Cerebellar nuclear complex (tissue), 1 donor: ENCODE measurements at places on chromosomes 13 and 19.

- DNase-seq, result no peak
These were observed 8.1 kb downstream of the KRI1 start for GRCh38 chr19:10557603-10558197.

- no peak for DNase-seq
These were observed 20.4 kb downstream of the RNF17 start for GRCh38 chr13:24784319-24784718.

DNA sequence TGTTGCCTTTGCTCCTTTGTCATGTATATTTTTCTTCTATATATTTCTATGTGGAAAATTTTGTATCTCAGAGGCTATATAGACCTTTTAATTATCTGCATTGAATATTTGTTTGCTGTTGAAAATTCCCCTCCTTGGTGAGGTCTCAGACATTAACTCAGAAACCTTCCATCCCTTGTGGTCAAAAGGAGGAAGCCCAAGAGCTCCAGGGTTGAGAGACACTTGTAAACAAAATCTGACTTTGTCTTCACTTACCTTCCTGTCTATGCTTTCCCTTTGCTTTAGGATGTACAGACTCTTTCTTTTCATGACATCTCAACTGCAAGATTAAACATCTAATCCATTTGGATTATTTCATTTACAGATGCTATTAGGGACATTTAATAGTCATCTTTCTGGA lies 157.5 kb downstream of the PCDH20 start:
- DNase-seq, result no peak

DNA sequence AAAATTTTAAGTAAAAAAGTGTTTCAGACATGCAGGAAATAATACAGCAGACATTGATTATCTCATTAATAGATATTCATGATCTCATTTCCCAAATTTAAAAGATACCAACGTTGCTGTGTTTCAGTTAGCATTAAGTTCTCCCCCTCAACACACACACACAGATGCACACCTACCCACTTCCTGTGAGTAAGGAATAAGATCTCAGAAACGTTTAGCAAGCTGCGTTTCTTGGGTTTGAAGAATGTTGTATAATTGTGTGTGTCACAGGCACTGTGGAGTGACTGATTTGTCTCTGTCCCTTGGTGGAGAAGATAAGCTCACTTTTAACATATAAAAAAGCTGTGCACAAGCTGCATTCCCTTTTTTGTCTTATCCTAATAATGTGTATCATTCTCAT lies 196.8 kb downstream of the PDS5B start:
- DNase-seq, result no peak

DNA sequence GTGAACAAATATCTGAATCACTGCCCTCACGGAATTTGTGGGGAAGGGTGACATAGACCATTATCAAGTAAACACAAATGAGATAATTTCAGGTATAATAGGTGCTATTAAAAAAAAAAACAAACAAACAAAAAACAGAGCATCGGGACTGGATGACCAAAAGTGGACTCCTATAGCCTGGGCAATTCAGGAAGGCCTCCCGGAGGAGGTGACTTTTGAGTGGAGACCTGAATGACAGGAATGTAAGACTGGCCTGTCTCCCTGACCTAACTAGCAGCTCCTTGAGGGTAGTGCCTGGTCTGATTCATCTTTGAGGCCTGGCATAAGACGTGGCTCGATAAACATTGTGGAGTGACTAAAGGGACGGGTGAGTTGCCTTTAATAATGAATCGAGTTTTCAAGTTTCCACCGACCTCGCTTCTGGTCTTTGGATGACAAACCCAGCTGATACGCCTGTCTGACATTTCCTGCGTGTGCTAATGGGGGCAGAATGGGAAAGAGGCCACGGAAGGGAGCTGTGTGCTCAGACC lies 6.8 kb downstream of the KLK10 start:
- no peak for DNase-seq

DNA sequence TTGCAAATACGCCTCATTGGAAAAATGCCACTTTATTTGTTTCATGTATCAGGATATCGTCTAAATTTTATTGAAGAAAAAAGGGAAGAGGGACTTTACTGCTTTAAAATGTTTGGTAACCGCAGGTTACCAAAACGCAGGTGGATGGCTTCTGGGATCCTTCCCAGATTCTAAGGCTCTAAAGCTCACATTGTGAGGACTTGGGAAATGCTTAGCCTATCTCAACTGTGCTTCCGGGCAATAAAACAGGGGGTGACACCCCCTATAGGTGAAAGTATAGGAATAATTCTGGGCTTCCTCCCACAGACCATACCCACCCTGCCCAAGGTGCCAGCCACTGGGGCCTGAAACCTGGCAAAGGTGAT lies 73.2 kb upstream of the IPO5 start:
- DNase-seq, result no peak

DNA sequence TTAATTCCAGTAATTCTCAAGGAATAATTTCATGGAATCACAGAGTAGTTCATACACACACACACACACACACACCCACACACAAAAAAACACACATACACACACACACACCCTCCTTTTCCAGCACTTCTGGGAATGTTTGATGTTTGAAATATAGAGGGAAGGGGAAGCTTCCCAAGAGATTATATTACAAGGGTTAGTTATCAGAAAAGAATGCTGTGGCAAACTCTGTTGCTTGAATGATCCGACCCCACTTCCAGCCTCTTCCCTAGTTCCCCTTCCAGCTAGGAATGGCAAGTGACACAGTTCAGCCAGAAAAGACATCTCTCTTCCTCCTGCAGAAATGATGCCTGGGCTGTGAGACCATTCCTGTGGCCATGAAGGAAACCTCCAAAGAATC lies 49.9 kb downstream of the KCTD12 start:
- DNase-seq, result no peak

DNA sequence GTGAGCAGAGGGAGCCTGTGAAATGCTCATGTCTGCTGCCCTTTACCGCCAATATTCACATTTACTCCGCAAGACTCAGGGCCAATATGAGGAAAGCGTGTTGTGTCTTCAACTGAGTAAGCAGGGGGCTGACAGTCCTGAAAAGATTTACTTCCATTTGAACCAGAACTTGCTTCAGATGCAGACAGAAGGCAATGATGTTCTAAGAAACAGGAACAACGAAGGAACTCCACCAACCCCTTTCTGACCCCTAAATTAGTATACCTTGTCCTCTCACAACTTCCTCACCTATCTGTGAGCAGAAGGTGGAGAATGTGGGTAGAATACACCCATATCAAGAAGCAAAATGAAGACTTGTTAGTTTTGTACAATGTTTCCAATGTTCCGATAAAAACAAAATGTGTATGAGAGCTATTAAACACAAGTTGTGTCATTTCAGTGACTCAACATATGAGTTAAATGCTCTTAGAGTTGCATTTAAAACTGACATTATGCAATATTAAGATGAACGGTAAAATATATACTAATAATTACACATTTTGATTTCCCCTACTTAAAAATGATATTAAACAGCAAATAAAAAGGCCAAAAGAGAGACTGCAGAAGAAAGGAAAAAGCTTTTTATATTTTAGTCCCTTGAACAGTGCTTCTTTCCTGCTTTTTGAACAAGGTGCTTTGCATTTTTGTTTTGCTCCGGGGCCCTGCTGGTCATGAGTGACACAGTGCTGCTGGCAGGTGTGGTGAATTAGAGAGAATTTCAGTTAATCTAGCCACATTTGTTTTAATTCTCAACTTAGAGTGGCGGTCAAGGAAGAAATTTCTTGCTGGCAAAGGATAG lies 16.0 kb downstream of the TMEM272 start:
- no peak for DNase-seq

DNA sequence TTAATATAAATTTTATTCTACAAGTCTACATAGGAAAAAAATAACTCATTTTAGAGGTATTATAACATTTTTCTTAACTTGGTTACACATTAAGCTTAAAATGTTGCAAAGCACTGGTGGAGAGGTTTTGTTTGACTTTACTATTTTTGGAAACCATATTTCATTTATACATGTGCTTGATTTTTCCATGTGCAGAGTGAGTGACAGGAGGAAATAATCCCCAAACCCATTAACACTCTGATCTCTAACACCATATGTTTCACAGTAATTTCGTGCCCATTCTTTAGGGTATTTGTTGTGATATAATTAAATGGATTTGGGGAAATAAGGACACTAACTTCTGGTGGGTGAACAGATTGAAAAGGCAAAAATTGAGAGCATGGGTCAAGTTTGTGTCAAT lies 2124.4 kb upstream of the PCDH20 start:
- DNase-seq, result no peak

DNA sequence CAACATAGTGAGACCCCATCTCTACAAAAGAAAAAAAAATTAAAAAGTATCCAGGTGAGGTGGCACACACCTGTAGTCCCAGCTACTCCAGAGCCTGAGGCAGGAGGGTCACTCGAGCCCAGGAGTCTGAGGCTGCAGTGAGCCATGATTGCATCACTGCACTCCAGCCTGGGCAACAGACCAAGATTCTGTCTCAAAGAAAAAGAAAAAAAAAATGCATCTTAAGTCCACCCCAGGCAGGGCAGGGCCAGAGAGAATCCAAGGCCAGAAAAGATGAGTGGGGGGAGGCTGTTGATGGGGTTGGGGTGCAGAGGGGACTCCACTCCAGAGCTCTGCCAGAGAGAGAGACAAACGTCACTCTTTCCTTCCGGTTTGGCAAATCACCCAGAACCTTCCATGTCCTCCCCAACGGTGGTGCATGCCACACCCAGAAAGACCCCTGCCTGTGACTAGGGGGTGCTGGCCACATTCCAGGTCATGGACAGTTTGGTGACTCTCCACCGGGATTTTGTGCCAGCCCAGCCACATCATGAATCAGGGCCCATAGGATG lies 431 bp downstream of the FUT3 start:
- DNase-seq, result no peak

GRCh38 chr19:11208561-11209471 lies 11.5 kb upstream of the KANK2 start:
- no peak for DNase-seq

GRCh38 chr13:95426631-95427030 lies 125.4 kb upstream of the ABCC4 start:
- DNase-seq, result no peak

DNA sequence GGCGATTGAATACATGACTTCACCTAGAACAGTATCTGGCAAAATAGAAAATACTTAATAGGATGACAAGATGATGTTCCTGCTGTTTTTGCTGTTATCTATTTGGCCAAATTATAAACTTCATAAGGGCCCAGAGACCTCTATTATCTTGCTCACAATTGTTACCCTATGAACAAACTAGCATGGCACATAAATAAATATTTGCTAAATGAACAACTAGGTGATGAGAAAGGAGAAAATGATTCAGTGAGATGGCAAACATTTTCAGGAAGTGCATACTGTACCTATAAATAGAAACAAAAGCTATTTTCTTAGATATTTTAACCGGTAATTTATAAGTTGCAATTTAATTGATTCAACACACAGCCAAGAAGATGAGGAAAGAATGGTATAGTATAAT lies 78.4 kb downstream of the FAM216B start:
- no peak for DNase-seq

GRCh38 chr19:56751078-56751489 lies 79.5 kb upstream of the ZNF835 start:
- DNase-seq, result no peak

GRCh38 chr13:70107125-70107497 lies 515 bp upstream of the ATXN8OS start:
- no peak for DNase-seq

DNA sequence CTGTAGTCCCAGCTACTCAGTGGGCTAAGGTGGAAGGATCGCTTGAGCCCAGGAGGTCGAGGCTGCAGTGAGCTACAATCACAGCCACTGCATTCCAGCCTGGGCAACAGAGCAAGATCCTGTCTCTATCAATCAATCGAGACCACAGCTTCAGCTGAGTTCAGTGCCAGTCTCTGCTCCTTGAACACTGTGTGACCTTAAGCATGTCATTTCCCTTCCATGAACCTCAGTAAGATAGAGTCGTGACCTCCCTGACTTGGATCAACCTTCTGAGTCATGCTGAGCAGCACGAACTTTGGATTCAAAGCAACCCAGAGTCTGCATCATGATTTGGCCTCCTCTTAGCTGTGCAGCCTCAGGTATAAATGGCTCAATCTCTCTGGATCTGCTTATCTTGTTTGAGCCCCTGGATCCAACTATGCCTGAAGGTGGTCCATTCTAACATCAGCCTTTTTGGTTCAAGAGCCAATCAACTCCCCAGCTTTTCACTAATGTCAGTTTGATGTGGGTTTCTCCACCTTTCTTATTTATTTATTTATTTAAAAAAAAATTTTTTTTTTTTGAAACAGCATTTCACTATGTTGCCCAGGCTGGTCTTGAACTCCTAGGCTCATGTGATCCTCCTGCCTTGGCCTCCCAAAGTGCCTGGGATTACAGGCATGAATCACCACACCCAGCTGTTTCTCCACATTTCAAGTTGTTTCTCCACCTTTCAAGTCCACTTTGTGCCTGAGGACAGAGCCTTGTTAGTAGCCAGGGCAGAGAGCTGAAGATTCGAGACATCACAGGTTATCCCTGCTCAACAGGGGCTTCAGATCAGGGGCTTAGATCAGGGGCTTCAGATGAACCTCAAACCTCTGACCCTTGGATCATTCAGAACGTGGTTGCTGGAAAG lies 26.4 kb downstream of the PTPRS start:
- DNase-seq, result no peak

- DNase-seq, result no peak
These were observed 68.7 kb upstream of the CACNA1A start for GRCh38 chr19:13574933-13575332.

- no peak for DNase-seq
These were observed 413.7 kb downstream of the FGF14 start for GRCh38 chr13:101988140-101988539.

DNA sequence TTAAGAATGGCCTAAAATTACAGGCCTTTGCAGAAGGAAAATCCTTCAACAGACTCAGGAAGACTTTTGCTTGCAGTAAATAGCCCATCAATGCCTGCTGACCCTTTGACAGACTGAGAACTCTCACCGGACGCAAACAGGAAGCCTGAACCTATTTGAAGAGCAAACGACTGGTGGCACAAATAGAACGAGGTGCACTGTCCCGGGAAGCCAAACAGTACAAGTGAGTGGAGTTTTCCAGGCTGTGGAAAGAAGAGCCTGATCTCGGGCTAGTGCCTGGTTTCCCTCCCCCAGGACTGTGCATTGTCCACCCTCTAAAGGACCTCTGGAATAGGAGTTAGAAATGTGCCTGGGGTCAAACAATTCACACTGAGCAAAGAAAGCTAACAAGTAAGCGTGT lies 165.5 kb downstream of the FGF14 start:
- no peak for DNase-seq

- DNase-seq, result no peak
These were observed 88.6 kb downstream of the DPF1 start for GRCh38 chr19:38135150-38135998.
